ENCODE measurements at places on chromosomes 5 and 9. TPM values are rescaled to one million over a fixed set of nuclear protein-coding genes. Genes with fewer than 3 reads are reported as not detected.

The COL23A1 gene
- total RNA-seq: 0.21 TPM

The TXNDC8 gene
- total RNA-seq: not detected

The NSG2 gene
- not detected for total RNA-seq

The SLC4A9 gene
- total RNA-seq: not detected

The MYOT gene
- total RNA-seq: not detected

The PPP1R26 gene
- 0.27 TPM for total RNA-seq

The TMEM267 gene
- 24.1 TPM for total RNA-seq

The PCDHB9 gene
- total RNA-seq: not detected

The BRD9 gene
- 51.6 TPM for total RNA-seq

The DAB2 gene
- 0.25 TPM for total RNA-seq

The MEGF10 gene
- total RNA-seq: not detected

The PCDHB8 gene
- not detected for total RNA-seq

The NTNG2 gene
- 1.2 TPM for total RNA-seq

The MYO10 gene
- 0.30 TPM for total RNA-seq

DNA sequence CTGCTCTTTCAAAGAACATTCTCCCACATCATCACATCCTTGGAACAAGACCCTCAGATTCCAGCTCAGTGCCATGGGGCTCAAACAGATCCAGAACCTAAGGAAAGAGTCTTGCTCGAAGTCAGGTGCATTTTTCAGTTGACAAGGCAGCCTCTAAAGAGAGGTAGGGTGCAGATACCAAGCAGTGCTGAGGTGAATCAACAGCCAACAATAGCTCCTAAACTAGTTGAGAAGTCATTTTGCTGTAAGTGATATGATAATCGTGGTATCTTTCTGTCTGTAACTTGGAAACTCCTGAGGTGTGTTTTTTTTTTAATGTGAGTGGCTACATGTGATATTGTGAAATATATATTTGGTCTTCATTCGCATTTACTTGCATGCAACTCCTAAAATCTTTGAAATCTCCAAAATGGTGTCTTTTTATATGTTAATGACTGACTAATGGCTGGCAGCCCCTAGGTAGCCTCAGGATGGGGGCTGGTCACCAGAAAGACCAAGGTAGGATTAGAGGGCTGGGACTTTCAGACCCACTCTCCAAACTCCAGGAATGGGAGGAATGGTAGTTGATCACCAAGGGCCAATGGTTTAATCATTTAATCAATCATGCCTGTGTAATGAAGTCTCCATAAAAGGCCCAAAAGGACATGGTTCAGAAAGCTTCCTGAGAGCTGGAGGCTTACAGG, 96.6 kb downstream of the SERINC5 start:
- DNase-seq: no peak

GRCh38 chr9:125630436-125630835, 76.6 kb downstream of the MAPKAP1 start:
- no peak for DNase-seq

GRCh38 chr9:75471549-75472114, 383.3 kb downstream of the OSTF1 start:
- DNase-seq: no peak

GRCh38 chr5:159593518-159594073, 263.3 kb upstream of the IL12B start:
- no peak for DNase-seq

DNA sequence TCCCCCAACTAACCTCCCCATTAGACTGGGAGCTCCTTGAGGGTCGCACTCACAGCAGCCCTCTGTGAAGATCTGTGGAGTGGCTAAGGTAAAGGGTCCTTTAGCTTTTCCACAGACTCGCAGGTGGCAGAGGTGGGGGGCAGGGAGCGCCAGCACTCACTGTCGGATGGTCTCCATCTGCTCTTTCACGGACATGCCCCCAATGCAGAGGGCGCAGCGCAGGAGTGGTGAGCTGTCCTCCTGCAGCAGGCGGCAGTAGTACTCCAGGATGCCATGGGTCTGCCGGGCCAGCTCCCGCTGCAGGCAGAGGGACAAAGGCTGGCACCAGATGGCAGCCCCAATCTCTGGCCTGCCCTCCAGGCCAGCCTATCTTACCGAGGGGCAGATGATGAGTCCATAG, 2.2 kb downstream of the DDX41 start:
- no peak for DNase-seq

- no peak for DNase-seq
These were observed 13.7 kb upstream of the ROR2 start for GRCh38 chr9:91963711-91964240.

GRCh38 chr5:38548064-38548759, 8.2 kb downstream of the LIFR start:
- DNase-seq: no peak

- no peak for DNase-seq
These were observed 162.0 kb upstream of the TRPC7 start for GRCh38 chr5:136527311-136527710.

- peak; percentile 10 for DNase-seq
These were observed 32.7 kb upstream of the SPARC start for GRCh38 chr5:151719228-151720000.

GRCh38 chr5:69285448-69286116, 47.0 kb downstream of the CCDC125 start:
- DNase-seq: no peak

- no peak for DNase-seq
These were observed 228.0 kb downstream of the NTRK2 start for GRCh38 chr9:84897362-84898094.

- DNase-seq: no peak
These were observed 78.8 kb downstream of the PDE6A start for GRCh38 chr5:149865746-149866145.

GRCh38 chr9:126777733-126778132, 27.1 kb upstream of the ZBTB43 start:
- no peak for DNase-seq

DNA sequence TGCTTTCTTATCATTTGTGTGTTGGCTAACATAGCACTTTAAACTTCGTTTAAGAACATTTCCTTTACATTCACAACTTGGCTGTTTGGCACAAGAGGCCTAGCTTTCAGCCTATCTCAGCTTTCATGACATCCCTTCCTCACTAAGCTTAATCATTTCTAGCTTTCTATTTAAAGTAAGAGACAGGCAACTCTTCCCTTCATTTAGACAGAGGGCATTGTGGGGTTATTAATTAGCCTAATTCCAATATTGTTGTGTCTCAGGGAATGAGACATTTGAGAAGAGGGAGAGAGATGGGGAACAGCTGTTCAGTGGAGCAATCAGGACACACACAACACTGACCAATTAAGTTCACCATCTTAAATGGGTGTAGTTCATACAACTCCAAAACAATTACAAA, 51.0 kb upstream of the OR2K2 start:
- no peak for DNase-seq

All from activated naive CD8-positive, alpha-beta T cell treated with anti-CD3 and anti-CD28 coated beads for 36 hours (primary cell).